ENCODE measurements at places on chromosomes 5 and 9. TPM values are rescaled to one million over a fixed set of nuclear protein-coding genes. Genes with fewer than 3 reads are reported as not detected.

GRCh38 chr5:158133369-158133768 is 274.4 kb upstream of the CLINT1 start:
- no peak for DNase-seq

DNA sequence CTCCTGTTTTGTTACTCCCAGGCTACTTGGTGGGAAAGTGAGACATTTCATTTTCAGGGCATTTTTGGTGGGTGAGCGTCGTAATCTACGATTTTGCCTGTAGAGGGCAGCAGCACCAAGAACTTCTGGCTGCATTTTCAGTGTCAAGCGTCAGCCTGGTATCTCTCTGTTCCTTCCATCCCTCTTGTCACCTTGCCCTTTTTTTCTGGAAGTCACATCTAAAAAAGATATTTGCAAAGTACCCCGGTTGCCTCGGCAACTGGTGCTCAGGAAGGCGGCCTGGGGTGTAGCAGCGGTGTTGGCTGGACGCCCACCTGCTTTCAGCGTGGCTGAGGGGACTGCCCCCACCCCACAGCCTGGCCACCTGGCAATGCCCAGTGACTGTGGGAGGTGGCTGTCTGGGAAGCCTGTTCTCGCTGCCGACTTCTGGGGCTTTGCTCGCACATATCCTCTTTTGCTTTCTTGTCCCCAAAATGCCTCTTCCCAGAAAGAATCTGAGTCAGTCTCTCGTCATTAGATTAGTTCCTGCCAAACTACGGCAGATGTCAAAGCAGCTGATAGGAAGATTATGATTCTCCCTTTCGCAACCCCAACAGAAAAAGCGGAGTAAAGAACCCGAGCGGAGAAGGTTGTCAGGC is 84.5 kb downstream of the ACER2 start:
- DNase-seq = peak; percentile 39

- no peak for DNase-seq
Measured at GRCh38 chr9:120416781-120417427, 163.1 kb downstream of the CDK5RAP2 start.

GRCh38 chr9:134688231-134688630 is 46.6 kb downstream of the COL5A1 start:
- DNase-seq = no peak

DNA sequence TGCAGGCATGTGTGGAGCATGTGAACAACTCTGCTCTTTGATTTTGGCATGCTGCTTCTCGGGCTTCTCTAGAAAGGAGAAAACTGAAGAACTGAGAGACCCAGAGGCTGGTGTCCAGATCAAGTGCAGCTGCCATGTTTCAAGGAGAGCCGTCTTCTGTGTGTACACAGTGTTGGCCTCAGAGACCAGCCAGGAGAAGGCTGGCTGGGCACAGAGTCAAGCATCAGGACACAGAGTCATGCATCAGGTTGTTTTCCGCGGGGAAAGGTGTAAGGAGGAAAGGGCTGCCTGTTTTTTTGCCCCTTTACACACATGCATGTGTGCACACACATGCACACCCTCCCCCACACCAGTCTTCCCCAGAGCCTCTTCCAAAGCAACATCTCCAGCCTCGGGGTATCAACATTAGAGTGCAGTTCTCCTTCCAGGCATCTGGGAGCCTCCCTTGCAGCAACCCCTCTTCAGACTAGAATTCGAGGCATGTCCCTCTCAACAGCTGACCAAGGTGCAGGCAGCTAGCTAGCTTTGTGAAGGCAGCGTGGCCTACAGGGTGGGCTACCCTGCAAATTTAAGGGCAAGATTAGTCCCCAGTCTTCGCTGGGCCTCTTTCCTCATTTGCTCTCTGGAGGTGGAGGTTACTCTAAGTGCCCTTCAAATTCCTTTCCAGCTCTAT is 180.9 kb downstream of the AOPEP start:
- DNase-seq = no peak

DNA sequence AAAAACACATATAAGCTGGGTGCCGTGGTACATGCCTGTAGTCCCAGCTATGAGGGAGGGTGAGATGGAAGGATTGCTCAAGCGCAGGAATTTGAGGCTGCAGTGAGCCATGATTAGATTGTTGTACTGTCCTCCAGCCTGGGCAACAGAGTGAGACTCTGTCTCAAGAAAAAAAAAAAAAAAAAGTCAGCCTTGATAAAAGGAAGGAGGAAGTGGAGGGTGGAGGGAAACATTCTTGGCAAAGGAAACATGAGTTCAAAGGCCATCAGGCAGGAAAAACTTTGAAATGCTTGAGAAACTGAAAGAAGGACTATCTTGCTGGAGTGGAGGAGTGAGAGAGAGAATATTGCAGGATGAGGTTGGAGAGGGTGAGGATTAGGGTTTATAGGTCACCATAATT is 18.3 kb upstream of the ANKHD1 start:
- no peak for DNase-seq

The CDX1 gene
- 0.89 TPM for polyA plus RNA-seq

The IL13 gene
- not detected for polyA plus RNA-seq

- DNase-seq = no peak
Measured at GRCh38 chr9:117768750-117769395, 64.7 kb downstream of the TLR4 start.

Data from right renal cortex interstitium (tissue), 3 donors.